ENCODE measurements at places on chromosomes 2 and 18.

- no peak for DNase-seq
Measured at GRCh38 chr2:236973343-236973980, 112.2 kb upstream of the COPS8 start.

DNA sequence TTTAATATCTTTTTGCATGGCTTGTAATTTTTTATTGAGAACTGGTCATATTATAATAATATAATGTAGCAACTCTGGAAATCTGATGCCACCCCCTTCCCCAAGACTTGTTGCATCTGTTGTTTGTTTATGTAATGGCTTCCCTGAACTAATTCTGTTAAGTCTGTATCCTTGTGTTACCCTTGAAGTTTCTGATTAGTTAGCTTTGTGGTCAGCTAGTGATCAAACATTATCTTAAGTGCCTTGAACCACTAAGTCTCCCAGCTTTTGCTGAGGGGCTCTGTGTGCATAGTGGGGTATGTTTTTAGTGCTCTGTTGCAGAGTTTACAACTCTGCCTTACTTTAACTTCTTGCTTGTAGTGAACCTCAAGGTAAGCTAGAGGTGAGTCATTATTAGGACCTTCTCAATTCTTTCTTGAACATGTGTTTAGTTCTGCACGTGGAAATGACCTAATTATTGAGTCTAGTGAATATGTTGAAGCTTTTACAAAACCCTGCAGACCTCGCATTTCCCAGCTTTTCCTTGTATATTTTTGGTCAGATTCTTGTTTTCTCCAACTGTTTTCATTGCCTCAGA, 24.8 kb downstream of the SMCHD1 start:
- no peak for DNase-seq

- DNase-seq: no peak
Measured at GRCh38 chr2:207136874-207137273, 28.9 kb downstream of the KLF7 start.

GRCh38 chr2:174590928-174591648, 6.5 kb downstream of the WIPF1 start:
- DNase-seq: no peak

DNA sequence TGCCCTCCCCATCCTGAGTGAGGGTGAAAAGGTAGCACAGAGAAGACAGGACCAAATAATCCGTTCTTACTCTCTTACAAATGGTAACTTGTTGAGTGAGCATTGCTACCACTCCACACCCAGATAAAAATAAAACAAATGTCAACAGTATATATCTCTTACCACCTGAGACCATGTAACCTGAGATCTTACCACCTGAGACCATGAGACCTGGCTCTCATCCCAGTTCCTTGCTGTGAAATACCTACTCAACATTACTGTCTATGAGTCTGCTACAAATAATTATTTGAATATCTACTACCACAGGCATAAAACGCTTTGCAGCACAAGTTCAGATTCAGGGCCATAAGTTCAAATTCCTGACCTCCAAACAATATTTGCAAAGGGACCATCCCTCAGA, 234.7 kb downstream of the C1D start:
- DNase-seq: no peak

DNA sequence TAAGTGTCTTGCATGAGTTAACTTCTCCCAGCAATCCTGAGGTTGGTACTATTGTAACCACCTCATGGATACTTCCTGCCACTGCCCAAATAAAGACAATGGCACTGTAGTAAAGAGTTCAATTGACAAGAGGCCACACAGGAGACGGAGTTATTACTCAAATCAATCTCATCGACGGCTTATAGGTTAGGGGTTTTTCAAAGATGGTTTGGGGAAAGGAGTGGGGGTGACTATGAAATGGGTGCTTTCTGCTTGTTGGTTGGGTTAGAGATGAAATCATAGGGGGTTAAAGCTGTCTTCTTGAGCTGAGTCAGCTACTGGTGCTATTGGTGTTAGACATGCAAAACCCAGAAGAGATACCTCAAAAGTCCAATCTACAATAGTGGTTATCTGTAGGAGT, 1258.0 kb upstream of the ZEB2 start:
- DNase-seq: no peak

DNA sequence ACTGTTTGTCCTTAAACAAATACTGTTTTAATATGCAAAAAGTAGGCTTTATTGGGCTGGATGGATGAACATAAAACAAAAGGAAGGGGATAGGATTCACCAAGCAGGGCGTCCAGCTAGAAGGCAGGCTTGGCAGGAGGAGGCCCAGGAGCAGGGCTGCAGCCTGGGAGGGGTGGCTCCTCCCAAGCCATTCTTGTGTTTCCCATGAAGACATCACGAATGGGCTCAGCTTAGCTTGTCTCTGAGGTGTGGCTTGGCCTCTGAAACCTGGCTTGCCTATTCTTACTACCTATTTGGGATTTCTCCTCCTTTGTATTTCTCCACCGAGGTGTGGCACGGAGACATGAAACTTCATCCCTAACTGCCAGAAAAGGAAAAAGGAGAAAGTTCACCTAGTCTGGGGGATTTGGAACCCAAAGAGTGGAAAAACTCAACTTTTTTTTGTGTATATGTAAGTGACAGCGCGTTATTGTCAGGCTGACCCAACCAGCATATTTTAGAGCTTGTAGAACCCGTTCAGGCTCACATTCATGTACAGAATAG, 481.9 kb upstream of the SPRED2 start:
- DNase-seq: no peak

DNA sequence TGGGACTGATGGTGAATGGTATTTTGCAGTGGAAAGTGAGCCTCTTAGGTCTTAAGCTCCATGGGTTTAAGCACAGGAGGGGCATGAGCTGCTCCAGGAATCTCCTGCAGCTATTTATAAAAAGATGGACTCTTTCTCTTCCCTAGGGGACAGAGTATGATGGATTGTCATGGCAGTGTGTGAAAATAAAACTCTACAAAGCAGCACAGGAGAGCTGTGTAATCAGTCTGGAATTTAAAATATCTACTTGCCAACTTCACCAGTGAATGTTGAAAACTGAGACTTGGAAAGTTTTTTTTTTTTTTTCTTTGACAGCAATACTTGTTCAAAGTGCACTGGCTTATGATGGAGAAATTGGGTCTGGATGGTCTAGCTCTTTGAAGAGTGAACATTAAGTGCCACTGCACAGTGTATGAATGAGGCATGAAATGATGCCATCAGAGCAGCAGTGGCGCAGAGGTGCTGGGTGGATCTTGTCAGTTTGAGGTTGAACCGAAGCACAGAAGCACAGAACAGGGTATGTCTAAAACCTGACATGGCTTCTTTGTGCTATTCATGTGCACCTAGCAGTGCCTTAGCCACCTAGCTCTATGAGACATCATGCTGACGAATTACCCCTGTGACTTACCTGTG, 245.4 kb downstream of the PTPRM start:
- no peak for DNase-seq

DNA sequence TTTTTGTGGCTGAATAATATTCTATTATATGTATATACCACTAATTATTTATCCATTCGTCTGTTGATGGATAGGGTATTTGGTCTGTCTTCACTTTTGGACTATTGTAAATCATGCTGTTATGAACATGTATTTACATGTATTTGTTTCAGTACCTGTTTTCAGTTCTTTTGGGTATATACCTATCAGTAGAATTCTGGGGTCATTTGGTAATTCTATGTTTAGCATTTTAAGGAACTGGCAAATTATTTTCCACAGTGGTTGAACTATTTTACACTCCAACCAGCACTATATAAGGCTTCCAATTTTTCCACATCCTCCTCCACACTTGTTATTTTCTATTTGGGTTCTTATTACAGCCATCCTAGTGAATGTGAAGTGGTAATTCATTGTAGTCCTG, 12.4 kb upstream of the TANK start:
- DNase-seq: no peak

- peak; percentile 29 for DNase-seq
Measured at GRCh38 chr2:32743480-32744236, 115.8 kb downstream of the TTC27 start.

GRCh38 chr2:230627806-230628724, 84.6 kb upstream of the CAB39 start:
- DNase-seq: no peak

DNA sequence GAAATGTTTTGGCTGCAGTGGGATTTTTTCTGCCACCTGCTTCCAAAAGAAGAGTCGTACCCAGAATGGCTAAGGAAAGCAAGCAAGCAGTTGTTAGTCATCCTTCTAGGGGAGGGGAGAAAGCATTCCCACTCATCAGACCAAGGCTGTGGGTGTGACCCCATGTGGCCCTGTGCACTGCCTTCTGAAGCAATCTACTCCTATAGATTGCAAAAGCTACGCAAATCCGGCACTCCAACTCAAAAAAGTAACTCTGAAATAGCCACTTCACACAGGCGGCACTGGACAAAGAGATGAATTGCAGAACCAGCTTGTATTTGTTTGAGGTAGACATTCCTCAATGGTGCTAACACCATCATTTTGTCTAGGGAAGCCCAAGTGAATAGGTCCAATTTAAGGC, 44.3 kb downstream of the ST3GAL5 start:
- DNase-seq: no peak

GRCh38 chr2:228268756-228269155, 87.3 kb upstream of the SPHKAP start:
- DNase-seq: no peak

GRCh38 chr2:222709191-222709891, 37.9 kb downstream of the MOGAT1 start:
- peak; percentile 22 for DNase-seq

DNA sequence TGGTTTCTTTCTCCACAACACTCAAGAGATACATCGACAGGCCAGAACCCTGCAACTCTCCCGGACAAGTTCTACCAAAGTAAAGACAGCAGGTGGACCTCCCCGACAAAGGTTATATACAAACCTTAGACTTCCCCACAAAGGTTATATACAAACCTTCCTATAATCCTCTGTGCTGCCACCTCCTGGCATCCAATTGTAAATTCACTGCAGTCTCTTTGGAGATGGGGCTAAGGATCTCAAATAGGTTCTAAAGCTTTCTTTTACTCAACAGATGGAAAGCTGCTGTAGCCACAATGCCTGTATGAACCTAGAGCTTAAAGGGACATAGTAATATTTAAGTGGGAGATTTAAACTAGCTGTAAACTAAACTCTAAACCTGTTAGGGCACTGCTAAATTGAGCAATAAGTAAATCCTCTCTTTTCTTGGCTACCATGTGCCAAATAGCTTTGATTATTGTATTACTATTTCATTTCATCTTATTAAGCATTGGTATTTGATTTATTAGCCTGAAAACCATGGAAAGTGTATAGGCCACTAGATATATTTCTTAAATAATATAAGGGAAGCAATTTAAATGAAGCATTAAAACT, 9.8 kb upstream of the MREG start:
- no peak for DNase-seq

GRCh38 chr2:72915320-72915906, 1.9 kb upstream of the EMX1 start:
- DNase-seq: no peak

DNA sequence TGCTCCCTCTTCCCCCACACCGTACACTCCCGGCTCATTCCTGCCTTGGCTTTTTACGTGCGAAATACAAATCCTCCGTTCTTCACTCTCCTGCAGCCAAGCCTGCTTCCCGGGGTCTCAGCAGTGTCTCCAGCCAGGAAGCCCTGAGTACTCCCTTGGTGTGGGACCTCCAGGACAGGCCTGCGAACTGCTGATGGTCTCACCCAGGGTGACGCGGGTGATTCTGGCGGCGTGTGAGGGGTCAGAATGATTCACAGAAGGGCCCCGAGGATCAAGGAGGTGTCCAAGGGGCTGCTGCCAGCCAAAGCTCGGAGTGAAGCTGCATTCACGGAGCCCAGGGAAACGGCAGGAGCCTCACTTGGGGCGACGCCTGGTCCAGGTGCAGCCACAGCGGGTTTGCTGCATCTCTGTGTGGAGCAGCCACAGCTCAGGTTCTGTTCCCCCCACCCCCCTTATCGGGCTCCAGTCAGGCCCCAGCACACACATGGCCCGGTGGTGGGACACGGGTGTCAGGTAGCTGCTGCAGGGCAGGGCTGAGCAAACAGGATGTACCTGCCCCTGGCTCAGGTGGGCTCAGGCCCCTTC, 337.7 kb upstream of the MYT1L start:
- DNase-seq: no peak
